ENCODE measurements at places on chromosomes 1 and 21.

DNA sequence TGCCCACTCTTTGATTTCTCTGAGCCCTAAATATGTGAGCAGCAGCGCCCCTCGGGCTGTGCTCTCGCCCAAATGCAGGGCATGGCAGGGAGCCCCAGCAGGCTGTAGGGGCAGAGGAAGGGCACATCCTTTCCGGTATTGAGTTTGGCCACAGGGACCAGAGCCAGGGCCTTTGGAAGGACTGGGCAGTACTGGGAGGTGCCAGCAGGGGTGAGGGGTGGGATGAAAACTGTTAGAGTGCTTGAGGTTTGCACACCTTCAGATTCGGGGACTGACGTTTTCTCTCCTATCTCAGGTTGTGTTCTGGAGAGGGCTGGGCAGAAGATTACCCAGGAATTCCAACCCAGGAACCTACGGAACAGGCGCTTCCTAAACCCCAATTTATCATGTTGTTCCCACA, 2.2 kb upstream of the ATP1A2 start:
- DNase-seq, result no peak

DNA sequence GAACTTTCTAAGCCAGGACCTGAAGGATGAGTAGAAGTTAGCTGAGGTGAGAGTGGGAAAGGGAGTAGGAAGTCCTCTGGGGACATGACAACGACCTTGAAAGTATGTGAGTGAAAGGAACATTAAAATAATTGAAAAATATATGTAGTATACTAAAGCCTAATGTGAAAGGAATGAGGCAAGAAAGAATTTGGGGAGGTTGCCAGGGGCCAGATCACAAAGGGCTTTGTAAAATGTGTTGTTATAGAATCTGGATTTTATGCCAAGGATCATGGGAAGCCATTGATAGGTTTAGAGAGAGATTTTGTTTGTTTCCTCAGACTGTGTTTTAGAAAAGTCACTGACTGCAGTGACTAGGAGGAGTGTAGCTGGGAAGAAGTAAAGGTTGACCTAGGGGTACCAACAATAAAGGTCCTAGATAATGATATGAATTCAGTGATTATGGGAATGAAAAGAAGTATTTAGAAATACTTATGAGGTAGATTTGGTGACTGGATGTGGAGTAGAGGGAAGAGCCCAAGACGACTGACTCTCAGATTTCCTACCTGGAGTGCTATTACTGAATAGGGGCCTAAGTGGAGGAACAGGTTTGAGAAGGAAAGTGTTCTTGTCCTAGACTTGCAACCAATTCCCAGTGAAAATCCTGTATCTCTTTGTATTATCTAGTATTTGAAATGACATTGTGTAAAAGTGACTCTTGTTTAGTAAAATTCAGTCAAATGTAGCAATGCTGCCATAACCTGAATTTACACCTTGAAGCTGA, 179.8 kb downstream of the PHTF1 start:
- no peak for DNase-seq

DNA sequence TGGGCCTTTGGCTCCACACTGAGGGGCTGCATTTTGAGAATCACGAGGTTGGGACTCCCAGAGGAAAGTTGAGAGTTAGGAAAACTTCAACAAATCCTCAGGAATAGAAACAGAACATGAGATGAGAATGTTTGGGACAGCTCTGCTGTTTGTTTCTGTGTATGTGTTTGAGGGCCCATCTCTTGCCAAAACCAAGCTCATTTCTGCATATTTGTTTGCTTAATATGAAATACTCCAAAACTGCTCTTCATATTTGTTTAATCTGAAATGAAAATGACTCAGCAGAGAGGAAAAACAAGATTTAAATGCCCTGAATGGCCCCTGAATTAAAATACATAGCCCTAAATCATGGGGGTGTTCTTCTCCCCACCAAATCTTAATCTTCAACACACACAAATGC, 78.1 kb downstream of the DDR2 start:
- DNase-seq, result no peak

DNA sequence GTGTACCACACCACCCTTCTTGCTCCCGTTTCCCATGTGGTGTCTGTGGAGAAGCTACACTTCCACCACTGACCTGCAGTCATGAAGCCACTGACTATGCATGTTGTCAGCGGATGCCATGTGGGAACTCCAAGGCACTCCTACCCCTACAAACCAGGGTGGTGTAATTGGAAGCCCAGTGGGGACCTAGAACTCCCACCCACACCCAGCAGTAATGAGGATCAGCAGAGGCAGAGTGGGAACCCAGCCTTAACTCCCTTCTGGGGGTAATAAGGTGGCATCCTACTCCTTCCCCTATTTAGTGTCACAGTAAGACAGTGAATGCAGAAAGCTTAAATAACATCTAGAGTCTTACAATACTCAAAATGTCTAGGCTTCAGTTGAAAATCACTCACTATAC, 78.4 kb downstream of the SPATA46 start:
- no peak for DNase-seq

DNA sequence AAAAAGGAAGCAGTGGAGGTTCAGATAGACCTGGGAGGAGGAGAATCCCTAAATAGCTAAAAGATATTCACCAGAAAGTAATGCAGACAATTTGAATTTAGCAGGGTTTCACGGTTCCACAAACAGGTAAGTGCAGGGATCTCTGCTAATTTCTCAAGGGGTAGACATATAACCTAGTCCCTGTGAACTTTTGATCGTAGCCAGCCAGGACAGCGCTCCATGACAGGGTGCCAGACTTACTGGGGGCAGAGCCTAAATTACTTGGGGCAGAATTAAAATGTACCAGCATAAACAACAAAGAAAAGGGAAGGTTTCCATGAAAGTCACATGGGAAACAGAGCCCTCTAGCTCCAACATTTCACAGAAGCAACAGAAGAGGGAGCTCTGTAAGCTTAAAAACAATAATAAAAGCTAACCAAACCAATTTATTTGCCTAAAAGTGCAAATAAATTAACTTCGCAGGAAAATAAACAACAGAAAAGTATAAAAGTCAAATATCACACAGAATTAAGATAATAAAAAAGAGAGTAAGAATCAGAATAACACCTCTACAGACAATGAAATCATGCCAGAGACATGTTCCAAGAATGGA, 198.3 kb downstream of the DUSP10 start:
- DNase-seq, result no peak

GRCh38 chr1:215101511-215101910, 19.0 kb downstream of the KCNK2 start:
- no peak for DNase-seq

DNA sequence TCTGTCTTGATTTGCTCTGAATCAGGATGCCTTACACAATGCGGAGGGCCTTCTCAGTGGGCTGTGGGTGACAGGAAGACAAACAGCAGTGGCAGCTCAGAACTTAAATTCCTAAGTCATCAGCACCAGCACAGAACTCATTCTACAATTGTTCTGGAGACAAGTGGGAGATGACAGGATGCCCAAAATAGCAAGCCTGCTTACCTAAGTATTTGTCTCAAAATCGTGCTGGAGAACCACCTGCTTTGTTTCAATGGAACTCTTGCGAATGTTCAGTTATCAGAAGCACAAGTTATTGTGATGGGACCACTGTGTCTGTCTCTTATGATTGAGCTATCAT, 76.1 kb downstream of the VCAM1 start:
- DNase-seq, result no peak

DNA sequence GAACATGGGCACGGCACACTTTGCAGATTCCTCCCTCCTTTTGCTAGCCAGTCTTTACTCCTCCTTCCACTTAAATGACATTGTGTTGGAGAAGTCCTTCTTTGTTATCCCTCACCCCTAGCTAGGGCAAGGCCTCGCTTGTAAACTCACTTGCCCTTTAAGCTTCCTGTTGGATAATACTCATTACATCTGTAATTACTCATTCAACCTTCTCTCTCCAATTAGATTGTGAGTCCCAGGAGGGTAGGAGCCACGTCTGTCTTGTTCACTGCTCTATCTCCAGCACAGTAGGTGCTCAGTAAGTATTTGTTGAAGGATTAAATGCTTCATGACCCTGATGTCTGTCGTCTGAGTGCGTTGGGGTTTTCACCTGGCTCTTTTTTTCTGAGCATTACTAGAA, 98.7 kb upstream of the USP24 start:
- no peak for DNase-seq

GRCh38 chr1:117644696-117645311, 39.0 kb downstream of the TENT5C start:
- peak; percentile 47 for DNase-seq

- no peak for DNase-seq
Measured at GRCh38 chr1:220943319-220943996, 64.2 kb downstream of the HLX start.

GRCh38 chr1:52266507-52266906, 99.5 kb downstream of the CC2D1B start:
- DNase-seq, result no peak

DNA sequence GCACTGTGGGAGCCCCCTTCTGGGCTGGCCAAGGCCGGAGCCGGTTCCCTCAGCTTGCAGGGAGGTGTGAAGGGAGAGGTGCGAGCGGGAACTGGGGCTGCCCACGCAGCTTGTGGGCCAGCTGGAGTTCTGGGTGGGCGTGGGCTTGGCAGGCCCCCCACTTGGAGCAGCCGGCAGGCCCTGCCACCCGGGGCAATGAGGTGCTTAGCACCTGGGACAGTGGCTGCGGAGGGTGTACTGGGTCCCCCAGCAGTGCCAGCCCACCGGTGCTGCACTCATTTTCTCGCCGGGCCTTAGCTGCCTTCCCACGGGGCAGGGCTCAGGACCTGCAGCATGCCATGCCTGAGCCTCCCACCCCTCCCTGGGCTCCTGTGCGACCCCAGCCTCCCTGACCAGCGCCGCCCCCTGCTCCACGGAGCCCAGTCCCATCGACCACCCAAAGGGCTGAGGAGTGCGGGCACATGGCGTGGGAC, 11.6 kb downstream of the SCYL3 start:
- no peak for DNase-seq

DNA sequence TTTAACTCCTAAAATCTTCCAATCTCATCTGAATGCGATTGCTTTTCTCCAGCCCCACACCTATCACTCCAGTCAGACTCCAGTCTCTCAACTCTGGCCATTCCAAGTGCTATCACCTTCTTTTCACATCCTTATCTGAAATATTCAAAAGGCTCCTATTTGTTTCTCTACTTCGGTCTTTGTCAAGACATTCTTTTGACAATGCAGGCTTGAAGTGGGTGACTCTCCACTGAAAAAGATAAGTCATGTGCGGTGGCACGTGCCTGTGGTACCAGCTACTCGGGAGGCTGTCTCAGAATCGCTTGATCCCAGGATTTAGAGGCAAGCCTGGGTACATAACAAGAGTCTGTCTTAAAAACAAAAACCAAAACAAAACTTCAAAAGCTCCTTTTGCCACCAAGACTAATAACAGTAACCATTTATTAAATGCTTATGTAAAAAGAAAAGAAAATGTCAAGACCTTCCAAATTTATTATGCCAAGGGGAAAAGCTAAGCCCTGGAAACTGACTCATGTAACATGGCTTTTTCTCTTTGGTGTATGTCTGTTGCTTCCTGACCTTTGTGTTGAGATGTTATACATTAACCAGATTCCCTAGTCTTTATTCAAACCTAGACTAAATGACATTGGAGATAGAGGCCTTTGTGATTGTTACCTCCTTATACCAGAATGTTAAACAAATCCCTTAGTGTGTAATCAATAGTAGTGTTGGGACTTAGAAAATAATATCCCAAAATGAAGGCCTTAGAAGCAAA, 3.6 kb downstream of the ALG14 start:
- no peak for DNase-seq

- DNase-seq, result no peak
Measured at GRCh38 chr1:51780927-51781326, 97.6 kb downstream of the NRDC start.

GRCh38 chr1:48027533-48027835, 30.3 kb upstream of the TRABD2B start:
- DNase-seq, result no peak
